Central memory CD8-positive, alpha-beta T cell (primary cell): ENCODE measurements at places on chromosomes 12 and 14.

DNA sequence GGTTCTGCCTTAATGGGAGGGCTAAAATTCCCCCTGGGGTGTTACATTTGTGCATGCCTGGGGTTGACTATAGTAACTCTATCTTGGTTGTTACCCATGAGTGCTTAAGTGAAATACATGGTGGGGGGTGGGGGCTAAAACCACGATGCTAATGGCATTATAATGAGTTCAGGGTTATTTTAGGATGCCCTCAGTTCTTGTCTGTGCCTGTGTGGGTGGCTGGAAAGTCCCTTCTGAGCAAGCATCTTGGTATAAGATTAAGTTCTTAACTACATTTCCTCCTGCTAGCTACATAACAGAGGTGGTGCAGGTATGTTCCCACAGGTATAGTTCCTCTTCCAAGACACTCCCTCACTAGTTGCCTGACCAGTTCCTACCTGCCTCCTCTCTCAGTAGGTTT, 822.3 kb downstream of the LRFN5 start:
- no peak for DNase-seq

- DNase-seq, result no peak
These were observed 506.1 kb downstream of the RMST start for GRCh38 chr12:97968641-97969197.

DNA sequence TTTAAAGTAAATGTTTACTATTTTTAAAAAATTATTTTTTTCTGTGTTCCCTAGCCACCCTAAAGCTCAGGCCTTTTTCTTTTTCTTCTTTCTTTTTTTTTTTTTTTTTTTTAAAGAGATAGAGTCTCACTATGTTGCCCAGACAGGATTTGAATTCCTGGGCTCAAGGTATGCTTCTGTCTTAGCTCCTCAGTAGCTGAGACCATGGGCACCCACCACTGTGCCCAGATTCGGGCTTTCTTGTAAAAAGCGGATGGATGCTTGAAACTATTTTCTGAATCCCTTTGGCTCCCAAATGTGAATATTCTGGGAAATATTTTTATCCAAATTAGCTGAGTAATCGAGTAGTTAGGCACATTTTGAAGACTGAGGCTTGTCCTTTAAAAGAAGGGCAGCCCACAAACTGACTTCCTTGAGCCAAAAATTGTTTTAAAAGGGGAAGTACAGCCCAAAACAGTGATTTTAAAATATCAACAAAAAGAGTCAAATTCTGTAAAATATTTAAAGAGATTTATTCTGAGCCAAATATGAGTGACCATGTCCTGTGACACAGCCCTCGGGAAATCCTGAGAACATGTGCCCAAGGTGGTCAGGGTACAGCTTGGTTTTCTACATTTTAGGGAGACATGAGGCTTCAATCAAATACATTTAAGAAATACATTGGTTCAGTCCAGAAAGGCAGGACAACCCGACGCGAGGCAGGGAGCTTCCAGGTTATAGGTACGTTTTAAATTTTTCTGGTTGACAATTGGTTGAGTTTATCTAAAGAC, 28.8 kb upstream of the HIGD1C start:
- no peak for DNase-seq

- DNase-seq, result no peak
These were observed 16.2 kb downstream of the ACIN1 start for GRCh38 chr14:23078692-23079116.

DNA sequence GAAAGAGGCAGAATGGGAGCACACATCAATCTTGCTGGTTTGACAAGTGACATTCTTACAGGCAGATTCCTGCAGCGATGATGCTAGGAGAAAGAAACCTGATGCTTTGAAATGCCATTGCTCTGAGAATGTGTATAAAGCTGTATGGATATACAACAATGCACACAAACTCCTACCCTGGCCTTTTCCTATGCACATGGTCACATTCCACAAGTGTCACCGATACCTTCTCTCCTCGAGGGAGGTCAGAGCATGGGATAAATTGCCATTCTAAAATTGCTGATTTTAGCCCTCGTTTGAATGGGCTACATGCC, 11.9 kb downstream of the FGF6 start:
- DNase-seq, result no peak

- DNase-seq, result peak; percentile 58
These were observed 21.7 kb downstream of the TMBIM6 start for GRCh38 chr12:49763006-49763591.

DNA sequence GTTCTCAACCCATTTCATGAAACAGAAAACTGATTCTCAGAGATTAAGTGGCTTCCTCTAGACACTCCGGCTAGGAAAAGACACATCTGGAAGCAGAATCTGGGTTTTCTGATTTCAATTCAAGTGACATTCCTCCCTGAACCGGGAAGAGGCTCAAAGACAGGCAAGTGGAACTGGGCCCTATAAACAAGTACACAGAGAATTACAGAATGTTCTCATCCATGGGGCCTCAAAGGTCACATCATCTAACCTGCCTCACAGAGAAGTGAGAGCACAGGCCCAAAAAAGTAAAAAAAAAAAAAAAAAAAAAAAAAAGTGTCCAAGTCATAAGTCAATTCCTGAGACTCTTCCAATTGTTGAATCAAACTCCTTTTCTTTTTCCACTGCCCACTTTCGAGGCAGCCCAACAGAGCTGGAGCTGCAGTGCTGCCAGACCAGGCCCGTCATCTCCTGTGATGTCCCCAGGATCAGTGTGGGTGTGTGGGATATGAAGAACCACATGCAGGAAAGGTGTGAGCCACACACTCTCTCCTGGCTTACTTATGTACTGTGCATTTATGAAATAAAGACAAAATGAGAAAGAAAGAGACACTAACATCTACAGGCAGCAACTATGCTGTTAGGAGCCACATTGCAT, 2.8 kb upstream of the KRT1 start:
- no peak for DNase-seq

GRCh38 chr12:60148831-60149230, 553.0 kb downstream of the SLC16A7 start:
- no peak for DNase-seq

- DNase-seq, result no peak
These were observed 47.0 kb upstream of the KCNH3 start for GRCh38 chr12:49491823-49492222.
